ENCODE measurements at places on chromosomes 2 and 18.

GRCh38 chr18:62982600-62983251 is 267.4 kb downstream of the PHLPP1 start:
- DNase-seq = peak; percentile 55

DNA sequence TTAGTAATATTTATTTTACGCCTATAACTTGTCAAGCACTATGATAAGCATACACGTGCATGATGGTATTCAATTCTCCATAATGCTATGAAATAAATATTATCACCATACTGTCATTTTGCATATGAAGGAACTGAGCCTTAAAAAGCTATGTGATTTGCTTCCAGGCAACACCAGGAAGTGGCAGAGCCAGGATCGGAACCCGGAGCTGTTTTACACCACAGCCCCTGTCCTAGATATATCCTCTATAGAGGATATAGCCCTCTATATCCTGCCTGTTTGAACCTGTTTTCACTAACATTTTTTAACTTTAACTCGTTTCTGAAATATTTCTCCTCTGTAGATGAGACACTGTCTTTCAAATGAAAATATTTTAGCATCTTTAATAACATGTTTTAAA is 690.0 kb downstream of the SATB2 start:
- DNase-seq = no peak

DNA sequence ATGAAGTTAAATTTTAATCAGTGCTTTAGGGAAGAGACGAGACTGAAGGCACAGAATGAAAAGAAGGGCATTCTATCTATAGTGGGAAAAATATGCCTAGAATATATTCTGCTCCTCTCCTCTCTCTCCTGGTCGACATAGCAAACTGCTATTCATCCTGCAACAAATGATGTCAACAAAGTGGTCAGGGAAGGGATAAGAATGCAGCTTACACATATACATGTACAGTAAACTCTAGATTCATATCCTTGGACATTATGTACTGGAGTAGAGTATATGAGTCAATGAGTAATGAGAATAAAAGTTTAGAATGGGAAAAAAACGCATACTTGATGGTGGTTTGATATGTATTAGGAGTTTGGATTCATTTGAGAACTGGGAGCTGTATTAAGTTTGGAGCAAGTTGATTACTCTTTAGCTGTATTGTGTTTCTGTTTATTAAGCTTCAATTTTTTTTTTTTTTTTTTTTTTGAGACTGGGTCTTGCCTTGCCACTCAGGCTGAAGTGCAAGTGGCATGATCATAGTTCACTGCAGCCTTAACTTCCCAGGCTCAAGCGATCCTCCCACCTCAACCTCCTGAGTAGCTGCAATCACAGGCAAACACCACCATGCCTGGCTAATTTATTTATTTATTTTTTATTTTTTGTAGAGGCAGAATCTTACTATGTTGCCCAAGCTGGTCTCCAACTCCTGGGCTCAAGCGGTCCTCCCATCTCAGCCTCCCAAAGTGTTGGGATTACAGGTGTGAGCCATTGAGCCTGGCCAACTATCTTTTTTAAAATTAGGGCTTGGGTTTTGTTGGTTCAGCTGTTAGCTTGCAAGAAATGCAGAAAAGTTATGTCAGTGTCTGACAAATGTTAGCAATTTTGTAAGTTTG is 53.8 kb downstream of the STAT1 start:
- no peak for DNase-seq

DNA sequence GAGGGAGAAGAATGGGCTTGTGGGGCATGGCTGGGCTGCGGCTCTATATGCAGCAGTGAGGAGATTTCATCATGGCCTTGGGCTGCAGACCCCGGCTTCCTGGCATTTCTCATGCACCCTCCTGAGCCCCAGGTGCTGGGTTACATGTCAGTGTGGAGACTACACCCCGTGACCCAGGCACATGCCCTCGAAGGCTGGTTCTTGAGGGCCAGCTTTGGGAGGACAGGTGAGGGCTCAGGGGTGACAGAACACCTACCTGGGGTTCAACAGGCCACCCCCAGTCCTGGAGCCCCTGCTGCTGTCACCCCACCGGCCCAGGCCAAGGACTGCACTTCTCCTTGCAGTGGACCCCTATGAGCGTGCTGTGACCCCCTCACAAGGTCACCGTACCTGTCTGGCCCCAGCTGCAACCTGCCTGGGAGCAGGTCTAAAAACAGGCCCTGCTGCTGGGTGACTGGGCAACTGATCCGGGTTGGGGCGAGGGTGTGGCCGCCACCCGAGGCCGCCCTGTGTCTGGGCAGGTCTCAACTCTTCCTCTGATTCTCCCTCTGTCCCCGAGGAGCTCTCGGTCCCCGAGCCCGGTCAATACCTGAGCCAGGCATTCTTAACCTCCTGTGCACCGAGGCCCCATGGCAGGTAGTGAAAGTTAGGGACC is 94.8 kb upstream of the OTOS start:
- no peak for DNase-seq

GRCh38 chr18:39025531-39025930 is 1459.9 kb upstream of the CELF4 start:
- DNase-seq = no peak

Measured in GM12892 (cell line).